ENCODE measurements at places on chromosomes 4 and X.

GRCh38 chr4:65653740-65654361 lies 16.4 kb downstream of the EPHA5 start:
- DNase-seq = no peak

GRCh38 chrX:150841456-150842197 lies 56.8 kb downstream of the CD99L2 start:
- DNase-seq = no peak

DNA sequence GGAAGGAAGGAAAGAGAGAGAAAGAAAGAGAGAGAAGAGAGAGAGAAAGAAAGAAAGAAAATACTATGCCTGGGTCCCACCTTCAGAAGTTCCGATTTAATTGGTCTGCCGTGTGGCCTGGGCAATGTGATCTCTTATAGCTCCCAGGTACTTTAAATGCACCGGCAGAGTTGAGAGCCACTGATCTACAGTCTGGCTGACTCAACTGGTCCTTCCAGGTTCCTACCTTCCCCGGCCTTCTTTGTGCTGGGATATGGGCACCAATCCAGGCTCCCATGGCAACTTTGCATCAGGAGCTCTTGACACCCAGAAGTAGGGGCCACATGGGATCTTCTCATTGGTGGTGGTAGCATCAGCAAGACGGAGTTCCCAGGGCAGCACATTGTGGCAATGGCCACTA lies 186.5 kb upstream of the ATP6AP2 start:
- no peak for DNase-seq

DNA sequence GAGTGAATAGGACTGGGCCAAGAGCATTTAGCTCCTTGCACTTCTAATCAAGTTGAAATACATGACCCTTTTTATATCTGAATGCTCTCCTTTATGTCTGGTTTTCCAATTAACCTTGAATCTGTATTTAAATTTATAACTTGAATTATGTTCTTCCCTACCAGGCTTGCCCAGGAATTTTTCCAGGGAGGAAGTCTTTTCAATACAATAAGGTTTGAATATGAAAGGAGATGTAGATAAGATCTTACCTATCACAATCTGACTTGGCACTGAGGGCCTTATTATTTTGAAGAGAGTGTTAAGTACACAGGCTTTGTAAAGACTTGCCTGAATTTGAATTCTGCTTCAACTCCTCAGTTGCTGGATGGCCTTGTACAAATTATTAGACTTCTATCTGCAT lies 555.7 kb downstream of the PCDH7 start:
- no peak for DNase-seq

DNA sequence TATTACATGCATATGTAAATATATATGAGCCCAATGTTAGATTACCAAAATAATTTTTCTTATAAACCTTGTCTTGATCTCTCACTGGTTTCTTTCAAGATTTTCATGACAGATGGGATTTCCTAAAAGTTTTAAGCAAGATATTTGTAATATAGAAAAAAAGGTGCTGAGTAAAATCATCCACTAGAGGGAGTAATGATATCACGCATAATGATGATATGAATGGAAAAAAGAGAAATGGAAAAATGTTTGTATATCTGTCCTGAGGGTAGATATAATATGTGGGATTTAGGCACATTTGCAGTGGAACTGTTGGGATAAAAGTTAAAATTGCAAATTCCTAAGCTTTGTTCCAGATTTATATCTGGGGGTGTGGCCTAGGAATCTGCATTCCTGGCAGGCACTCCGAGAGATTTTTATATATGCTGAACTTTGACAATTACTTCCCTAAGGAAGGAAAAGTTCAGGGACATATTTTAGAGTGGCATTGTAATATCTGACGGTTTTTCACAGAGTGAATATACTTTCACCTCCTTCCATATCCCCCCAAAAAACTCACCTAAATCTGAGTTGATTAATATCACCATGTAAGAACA lies 60.5 kb downstream of the TMA16 start:
- DNase-seq = no peak

- DNase-seq = no peak
Measured at GRCh38 chr4:11799196-11799595, 370.5 kb upstream of the HS3ST1 start.

DNA sequence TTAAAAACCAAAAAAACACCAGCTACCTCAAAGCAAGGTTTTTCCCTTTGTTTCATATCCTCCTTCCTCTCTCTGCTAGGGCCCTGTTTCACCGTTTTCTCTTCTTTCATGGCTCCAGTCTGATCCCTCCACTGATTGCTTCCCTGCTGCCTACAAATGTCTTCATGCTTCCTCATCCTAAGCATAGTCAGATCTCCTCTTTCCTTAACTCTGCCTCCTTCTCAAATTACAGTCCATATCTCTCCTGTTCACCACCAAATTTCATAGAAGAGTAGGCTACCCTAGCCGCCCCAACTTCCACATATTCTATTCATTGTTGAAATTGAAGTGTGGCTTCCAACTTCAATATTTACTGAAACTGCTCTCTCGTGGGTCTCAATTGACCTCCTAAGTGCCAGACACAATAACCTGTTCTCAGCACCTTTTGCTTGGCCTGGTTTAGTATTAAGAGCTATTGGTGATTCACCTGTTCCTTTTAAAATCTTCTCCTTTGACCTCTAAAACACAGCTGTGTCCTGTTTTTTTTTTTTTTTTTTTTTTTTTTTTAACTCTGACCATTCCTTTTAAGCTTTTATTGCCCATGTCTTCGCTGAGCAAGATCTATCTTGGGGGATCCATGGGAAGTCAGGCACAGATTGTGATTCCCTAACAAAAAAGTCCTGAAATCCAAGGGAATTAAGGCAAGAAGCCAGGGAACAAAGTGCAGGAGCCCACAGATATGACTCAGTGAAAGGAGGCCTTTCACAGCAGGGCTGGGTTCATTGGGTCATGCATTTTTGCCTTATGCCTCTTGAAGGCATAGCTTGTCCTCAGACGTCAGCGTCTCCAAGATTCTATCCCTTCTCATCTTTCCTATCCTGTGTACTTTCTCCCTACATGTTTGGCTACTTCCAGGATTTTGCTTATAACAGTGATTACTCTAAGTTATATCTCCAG lies 85.4 kb downstream of the RPS3A start:
- DNase-seq = no peak

- DNase-seq = no peak
Measured at GRCh38 chr4:152828122-152828521, 48.4 kb downstream of the ARFIP1 start.

GRCh38 chr4:133402616-133403015 lies 253.5 kb downstream of the PCDH10 start:
- no peak for DNase-seq

Data from endothelial cell (in vitro differentiated cells).